Activated T-helper 17 cell treated with anti-CD3 and anti-CD28 coated beads, Interleukin-2, amount 50 U/mL, for 72 hours (primary cell): ENCODE measurements at places on chromosomes 5 and 9. TPM values are rescaled to one million over a fixed set of nuclear protein-coding genes. Genes with fewer than 3 reads are reported as not detected.

DNA sequence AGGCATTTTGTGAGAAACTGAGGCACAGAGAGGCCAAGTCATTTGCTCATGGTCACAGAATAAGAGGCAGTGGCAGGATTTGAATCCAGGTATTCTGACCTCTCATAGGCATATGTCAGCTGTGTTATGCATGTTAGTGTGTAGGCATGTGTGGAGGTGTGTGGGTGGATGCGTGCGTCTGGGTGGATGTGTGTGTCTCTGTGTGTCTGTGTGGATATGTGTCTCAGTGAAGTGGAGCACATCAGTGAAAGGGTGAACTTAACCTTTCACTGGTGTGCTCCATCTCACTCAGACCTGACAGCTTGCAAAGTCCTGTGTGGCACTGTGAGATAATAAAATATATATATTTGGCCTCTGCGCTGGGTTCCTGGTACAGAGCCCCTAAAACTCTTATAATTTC is 32.0 kb upstream of the SMU1 start:
- ATAC-seq, result no peak

DNA sequence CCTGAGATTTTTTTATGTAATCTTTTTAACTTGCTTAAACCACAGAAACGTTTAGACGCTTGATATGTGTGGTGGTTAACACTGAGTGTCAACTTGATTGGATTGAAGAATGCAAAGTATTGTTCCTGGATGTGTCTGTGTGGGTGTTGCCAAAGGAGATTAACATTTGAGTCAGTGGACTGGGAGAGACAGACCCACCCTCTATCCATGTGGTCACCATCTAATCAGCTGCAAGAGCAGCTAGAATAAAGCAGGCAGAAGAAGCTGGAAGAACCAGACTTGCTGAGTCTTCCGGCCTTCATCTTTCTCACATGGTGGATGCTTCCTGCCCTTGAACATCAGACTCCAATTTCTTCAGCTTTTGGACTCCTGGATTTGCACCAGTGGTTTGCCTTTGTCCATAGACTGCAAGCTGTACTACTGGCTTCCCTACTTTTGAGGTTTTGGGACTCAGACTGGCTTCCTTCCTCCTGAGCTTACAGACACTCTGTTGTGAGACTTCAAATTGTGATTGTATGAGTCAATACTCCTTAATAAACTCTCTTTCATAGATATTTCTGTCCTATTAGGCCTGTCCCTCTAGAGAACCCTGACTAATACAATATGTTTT is 816.0 kb upstream of the CDH9 start:
- no peak for ATAC-seq

DNA sequence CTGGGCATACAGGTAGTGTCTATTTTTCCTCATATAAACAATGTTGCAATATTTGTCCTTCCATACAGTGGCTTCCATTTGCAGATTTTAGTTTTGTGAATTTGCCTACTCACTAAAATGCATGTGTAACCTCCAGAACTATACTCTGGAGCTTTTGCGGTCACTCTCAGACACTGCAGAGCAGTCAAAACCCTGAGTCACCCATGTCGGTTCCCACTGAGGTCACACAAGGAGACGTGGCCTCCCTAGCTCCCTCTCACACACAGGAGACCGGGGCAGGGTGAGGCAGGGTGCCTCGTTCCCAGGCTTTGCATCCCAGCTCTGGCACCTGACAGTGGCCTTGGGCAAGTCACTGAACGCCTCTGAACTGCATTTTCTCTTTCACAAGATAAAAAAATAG is 55.5 kb upstream of the ZNF354A start:
- ATAC-seq, result no peak

DNA sequence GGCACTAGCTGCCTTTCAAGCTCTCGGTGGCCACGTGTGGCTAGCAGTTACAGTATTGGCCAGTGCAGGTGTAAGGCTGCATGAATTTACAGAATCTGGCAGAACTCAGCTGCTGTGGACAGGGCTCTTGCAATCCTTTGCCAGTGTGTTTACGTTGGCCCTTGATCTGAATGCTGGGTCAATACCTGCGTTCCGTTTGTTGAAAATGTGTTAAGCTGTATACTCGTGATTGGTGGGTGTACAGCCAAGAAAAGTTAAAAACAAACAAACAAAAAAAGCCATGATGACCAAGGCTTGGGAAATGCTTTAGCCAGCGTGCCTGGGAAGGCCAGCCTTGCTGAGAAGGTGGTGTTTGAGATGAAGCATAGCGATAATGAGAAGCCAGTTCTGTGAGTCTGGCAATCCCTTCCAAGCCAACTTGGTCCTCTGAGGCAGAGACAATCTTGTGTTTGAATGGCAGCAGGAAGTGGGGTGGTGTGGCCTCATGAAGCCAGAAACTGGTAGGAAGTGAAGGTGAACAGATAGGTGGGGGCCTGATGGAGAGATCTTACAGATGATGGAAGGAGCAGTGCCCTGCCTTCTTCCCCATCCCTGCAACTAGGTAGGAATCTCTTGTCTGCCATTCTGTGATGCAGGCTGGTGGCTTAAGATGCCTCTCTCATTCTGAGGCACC is 820 bp upstream of the CFAP90 start:
- no peak for ATAC-seq

The NPR3 gene
- 0.66 TPM for total RNA-seq

DNA sequence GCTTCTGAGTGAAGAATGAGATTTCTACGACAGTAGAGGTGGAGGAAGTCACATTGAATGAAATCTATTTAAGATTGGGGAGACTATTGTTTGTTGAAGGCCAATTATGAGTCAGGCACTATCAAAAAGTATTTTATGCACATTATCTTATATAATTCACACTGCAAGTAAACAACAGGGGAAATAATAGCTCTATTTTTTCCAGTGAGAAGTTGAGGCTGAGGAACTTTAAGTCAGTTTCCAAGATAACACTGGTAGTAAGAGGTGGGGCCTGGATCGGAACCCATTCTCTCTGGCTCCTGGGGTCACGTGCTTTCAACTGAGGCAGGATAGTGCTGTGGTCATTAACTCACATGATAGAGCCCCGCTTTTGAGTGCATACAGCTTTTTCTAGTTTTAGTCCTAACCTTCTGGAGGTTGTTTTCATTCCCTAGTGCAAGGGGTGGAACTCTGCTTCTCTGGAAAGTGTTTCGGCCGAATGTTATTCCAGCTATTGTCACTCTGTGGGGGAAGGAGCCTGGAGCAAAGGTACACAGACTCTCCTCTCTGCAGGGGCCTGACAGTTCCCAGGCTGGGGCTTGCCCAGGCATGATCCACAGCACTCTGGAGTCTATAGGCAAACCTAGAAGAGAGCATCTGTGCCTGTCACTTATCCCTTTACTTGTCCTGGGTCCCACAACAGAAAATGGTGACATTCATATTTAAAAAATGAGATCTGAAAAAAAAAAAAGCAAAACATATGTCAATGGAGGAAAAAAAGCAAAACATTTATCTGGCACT is 352.4 kb upstream of the ACTBL2 start:
- no peak for ATAC-seq
